ENCODE measurements at places on chromosomes 2 and 18. TPM values are rescaled to one million over a fixed set of nuclear protein-coding genes. Genes with fewer than 3 reads are reported as not detected.

Gene DNAH7
- polyA plus RNA-seq: 25.8 TPM

Gene C1QL2
- not detected for polyA plus RNA-seq

Gene INHBB
- 46.1 TPM for polyA plus RNA-seq

Gene ICA1L
- 18.9 TPM for polyA plus RNA-seq

Gene TUBA4B
- 1.6 TPM for polyA plus RNA-seq

Gene SOX11
- 0.05 TPM for polyA plus RNA-seq

Gene KLHL29
- 3.3 TPM for polyA plus RNA-seq

Gene DLX2
- polyA plus RNA-seq: 0.29 TPM

DNA sequence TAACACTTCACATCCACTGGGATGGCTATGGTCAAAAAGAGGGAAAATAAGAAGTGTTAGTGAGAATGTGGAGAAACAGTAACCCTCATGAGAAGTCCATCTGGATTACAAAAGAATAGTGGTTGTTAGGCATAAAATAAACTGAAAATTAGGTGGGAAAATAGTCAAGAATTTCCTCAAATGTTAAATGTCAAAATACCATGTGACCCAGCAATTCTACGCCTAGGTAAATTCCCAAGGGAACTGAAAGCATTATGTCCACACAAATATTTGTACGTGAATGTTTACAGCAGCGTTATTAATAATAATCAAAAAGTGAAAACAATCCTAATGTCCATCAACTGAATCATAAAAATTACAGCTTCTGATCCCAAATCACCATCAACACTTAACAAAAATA, 11.0 kb downstream of the WDR33 start:
- peaks cover 4% of the 10 kb centered on the region for H3K4me1 ChIP-seq
- H3K36me3 ChIP-seq: no peaks in the 10 kb centered on the region
- no peaks in the 10 kb centered on the region for H3K27me3 ChIP-seq
- no peak overlapping the region for H3K27ac ChIP-seq
- DNase-seq: no peak

DNA sequence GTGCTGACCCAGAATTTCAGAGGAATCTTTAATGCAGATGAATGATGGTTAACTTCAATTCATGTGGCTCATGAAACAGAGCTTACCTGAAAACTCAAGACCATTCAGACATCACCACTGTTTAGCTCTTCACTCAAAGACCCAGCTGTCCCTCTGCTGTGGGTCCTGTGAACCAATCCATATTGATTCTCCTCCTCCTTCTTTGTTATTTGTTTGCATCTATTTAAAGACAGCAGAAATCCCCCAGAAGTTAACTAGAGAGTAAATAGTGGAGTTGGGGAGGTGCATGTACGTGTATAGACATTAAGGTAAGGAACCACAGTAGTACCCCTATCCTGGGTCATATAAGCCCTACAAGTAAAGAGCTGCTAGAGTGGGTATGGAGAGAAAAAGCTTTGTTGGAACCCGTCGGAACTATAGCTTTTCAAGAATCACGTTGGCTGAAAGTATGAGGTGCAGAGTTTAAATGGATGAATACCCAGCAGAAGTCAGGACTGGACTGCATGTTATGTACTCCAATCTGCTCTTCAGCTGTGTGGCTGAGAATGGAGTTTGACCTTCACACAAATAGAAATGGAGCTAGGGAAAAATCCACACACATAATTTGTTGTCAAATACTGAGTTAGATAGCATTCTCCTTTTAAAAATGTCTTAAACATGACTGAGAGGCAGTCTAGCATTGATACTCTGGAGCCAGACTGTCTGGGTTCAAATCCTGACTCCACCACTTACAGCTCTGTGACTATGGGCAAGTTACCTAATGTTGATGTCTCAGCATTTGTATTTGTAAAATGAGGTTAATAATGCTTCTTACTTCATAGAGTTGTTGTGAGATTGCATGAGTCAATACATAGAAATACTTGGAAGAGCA, 81.7 kb upstream of the HK2 start:
- no peak for DNase-seq
- H3K27me3 ChIP-seq: no peaks in the 10 kb centered on the region
- no peaks in the 10 kb centered on the region for H3K4me1 ChIP-seq
- no peaks in the 10 kb centered on the region for H3K36me3 ChIP-seq

DNA sequence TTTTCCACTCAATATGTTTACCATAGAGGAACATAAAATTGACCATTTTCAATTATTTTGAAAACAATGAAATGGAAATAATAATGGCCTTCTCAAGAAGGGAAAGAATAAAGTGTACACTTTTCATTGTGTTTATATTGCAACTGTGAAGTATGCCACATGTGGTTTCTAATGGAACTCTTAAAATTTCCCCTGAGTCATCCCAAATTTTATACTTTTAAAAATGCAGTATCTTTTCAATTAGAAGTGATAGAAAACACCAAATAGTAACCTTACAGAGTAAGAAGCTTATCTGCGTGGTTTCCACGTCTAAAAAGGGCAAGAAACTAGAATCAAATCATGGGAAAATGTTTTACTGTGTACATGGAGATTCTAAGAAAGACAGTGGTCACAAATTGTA, 70.0 kb downstream of the SCG2 start:
- H3K4me1 ChIP-seq: no peaks in the 10 kb centered on the region
- no peak overlapping the region for H3K27ac ChIP-seq
- H3K27me3 ChIP-seq: no peaks in the 10 kb centered on the region
- no peaks in the 10 kb centered on the region for H3K36me3 ChIP-seq
- no peak for DNase-seq
- H3K4me3 ChIP-seq: no peak overlapping the region

- no peak for DNase-seq
- no peak overlapping the region for H3K27ac ChIP-seq
- peaks cover 15% of the 10 kb centered on the region for H3K4me1 ChIP-seq
- no peaks in the 10 kb centered on the region for H3K36me3 ChIP-seq
- H3K4me3 ChIP-seq: no peak overlapping the region
- H3K27me3 ChIP-seq: no peaks in the 10 kb centered on the region
Observed at GRCh38 chr18:2956056-2956455, 56.9 kb downstream of the LPIN2 start.

GRCh38 chr18:76943542-76944339, 121.4 kb downstream of the ZNF236 start:
- DNase-seq: no peak
- no peaks in the 10 kb centered on the region for H3K4me1 ChIP-seq

- no peak overlapping the region for H3K4me3 ChIP-seq
- no peaks in the 10 kb centered on the region for H3K36me3 ChIP-seq
- H3K4me1 ChIP-seq: peaks cover 29% of the 10 kb centered on the region
- no peak overlapping the region for H3K27ac ChIP-seq
- DNase-seq: no peak
- no peaks in the 10 kb centered on the region for H3K27me3 ChIP-seq
Observed at GRCh38 chr2:45960057-45960863, 308.8 kb downstream of the PRKCE start.

- no peak for DNase-seq
- no peaks in the 10 kb centered on the region for H3K36me3 ChIP-seq
- no peak overlapping the region for H3K4me3 ChIP-seq
Observed at GRCh38 chr2:142791335-142791734, 86.1 kb upstream of the KYNU start.

- no peaks in the 10 kb centered on the region for H3K27me3 ChIP-seq
- no peak overlapping the region for H3K27ac ChIP-seq
- H3K36me3 ChIP-seq: no peaks in the 10 kb centered on the region
- no peaks in the 10 kb centered on the region for H3K4me1 ChIP-seq
- H3K4me3 ChIP-seq: no peak overlapping the region
- no peak for DNase-seq
Observed at GRCh38 chr2:234595829-234596228, 98.9 kb upstream of the ARL4C start.

GRCh38 chr2:80475970-80476369, 171.4 kb upstream of the LRRTM1 start:
- no peak for DNase-seq
- H3K4me3 ChIP-seq: no peak overlapping the region
- H3K36me3 ChIP-seq: no peaks in the 10 kb centered on the region
- H3K27ac ChIP-seq: no peak overlapping the region

- no peaks in the 10 kb centered on the region for H3K4me1 ChIP-seq
- no peaks in the 10 kb centered on the region for H3K27me3 ChIP-seq
- no peak overlapping the region for H3K27ac ChIP-seq
- no peaks in the 10 kb centered on the region for H3K36me3 ChIP-seq
- DNase-seq: peak; percentile 24
Observed at GRCh38 chr2:8543383-8544170, 138.3 kb upstream of the ID2 start.

DNA sequence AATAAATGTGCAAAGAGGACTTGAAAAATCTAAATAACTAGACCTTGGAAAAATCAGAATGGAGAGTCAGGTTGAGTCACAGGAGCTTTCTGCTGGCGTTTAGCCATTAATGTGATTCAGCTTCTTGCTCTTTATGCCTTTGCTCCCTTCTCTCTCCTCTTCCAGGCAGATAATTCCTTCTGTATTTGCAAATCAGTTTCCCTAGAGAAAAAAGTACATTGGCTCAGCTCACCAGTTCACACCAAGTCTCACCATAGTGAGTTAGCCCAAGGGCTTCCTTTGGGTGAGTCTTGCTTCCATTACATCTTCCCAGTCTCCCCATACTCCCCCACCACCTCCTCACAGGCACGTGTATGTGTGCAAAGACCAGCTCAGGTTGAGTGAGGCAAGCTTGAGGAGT, 73.6 kb downstream of the CYBRD1 start:
- H3K36me3 ChIP-seq: no peaks in the 10 kb centered on the region
- H3K27ac ChIP-seq: no peak overlapping the region
- H3K4me1 ChIP-seq: no peaks in the 10 kb centered on the region
- no peak overlapping the region for H3K4me3 ChIP-seq
- no peak for DNase-seq

DNA sequence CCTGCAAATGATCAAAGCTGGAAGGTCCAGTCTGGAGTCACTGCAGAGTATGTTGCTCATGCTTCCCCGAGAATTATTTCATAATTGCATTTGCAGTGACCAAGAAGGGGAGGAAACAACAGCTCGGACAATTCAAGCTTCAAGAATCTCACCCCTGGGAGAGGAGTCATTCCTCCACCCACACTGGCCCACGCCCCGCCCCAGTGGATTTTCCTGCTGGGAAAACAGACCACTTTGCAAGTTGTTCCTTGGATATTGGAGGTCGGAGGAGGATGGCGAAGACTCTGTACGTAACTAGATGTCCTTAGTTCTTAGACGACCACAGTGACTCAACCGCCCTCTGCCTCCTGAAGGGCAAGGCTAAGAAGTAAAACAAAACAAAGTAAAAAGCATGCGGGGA, 159.4 kb downstream of the TPO start:
- H3K27me3 ChIP-seq: no peaks in the 10 kb centered on the region
- H3K36me3 ChIP-seq: no peaks in the 10 kb centered on the region
- no peaks in the 10 kb centered on the region for H3K4me1 ChIP-seq
- no peak overlapping the region for H3K4me3 ChIP-seq
- H3K27ac ChIP-seq: no peak overlapping the region

DNA sequence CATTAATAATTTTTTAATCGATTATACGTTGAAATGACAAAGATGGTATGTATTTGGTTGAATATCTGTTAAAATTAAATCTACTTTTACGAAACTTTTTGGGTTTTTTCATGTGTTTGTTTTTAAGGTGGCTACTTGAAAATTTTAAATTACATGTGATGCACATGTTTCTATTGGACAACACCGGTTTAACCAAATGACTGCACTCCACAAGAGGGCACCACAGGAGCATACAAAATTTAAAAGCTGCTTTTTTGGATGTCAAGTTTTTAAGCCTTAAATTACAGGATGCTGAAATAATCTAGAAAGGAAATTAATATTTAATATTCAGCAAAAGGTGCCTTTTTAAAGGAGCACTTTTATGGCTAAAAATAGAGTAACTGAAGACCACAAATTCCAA, 98.7 kb downstream of the ACVR1 start:
- no peaks in the 10 kb centered on the region for H3K36me3 ChIP-seq
- peak; percentile 69 for DNase-seq
- no peak overlapping the region for H3K27ac ChIP-seq
- H3K27me3 ChIP-seq: no peaks in the 10 kb centered on the region
- no peak overlapping the region for H3K4me3 ChIP-seq

- H3K36me3 ChIP-seq: no peaks in the 10 kb centered on the region
- DNase-seq: no peak
- H3K27ac ChIP-seq: peak overlapping the region; percentile 98
- H3K27me3 ChIP-seq: no peaks in the 10 kb centered on the region
Observed at GRCh38 chr18:11909591-11910026, 1.5 kb upstream of the MPPE1 start.

DNA sequence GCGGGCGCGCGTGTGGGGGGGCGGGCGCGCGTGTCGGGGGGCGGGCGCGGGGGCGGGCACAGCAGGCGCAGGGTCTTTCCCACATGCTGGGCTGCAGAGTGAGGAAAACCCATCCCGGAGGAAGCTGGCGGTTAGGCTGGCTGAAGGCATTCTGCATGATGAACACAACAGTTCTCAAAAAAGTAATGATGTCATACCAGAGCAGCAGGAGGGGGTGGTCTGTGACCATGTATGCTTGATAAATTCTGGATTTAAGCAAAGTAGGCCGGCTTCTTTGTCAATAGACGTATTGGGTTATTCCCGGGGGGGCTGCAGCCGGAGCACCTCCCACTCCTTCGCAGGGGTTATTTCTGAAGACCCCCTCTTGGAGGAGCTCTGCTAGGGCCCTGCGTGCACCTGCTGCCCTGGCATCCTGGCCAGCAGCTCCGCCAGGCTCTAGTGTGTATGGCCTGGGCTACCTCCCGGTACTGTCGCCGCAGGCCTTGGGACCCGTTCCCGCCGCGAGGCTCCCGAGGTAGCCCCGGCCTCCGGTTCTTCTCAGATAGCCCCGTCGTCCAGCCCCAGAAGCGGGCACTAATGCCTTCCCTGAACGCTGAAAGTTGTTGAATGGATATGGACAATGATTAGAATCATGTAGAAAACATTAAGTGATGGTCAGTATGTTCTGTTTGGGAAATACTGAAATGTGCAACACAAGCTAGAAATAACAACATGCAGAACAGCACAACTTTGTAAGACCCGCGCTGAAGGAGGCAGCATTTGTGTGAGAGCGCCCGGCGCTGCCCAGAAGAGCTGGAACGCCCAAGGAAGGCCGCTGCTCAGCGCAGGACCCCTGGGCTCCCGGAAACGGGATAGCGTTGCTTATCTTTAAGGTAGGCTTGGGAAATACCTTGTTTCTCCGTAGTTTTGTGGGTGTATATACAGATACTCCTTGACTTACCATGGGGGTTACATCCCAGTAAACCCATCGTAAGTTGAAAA, 101.4 kb upstream of the RAB6C start:
- DNase-seq: peak; percentile 38
- H3K36me3 ChIP-seq: no peaks in the 10 kb centered on the region
- peaks cover 3% of the 10 kb centered on the region for H3K4me1 ChIP-seq
- H3K27me3 ChIP-seq: no peaks in the 10 kb centered on the region

- no peak for DNase-seq
- H3K27ac ChIP-seq: no peak overlapping the region
- peak overlapping the region; percentile 74 for H3K4me3 ChIP-seq
- H3K27me3 ChIP-seq: no peaks in the 10 kb centered on the region
- H3K4me1 ChIP-seq: no peaks in the 10 kb centered on the region
Observed at GRCh38 chr18:46915800-46916550, 1.3 kb downstream of the PIAS2 start.

GRCh38 chr2:141021611-141022010, 1109.2 kb downstream of the LRP1B start:
- H3K4me1 ChIP-seq: no peaks in the 10 kb centered on the region
- H3K4me3 ChIP-seq: no peak overlapping the region
- H3K27ac ChIP-seq: no peak overlapping the region
- H3K27me3 ChIP-seq: no peaks in the 10 kb centered on the region
- DNase-seq: no peak

All from testis (tissue), 5 donors.